CD8-positive, alpha-beta memory T cell (primary cell): ENCODE measurements at places on chromosomes 2 and 18. TPM values are rescaled to one million over a fixed set of nuclear protein-coding genes. Genes with fewer than 3 reads are reported as not detected.

Gene KCNS3
- not detected for total RNA-seq

DNA sequence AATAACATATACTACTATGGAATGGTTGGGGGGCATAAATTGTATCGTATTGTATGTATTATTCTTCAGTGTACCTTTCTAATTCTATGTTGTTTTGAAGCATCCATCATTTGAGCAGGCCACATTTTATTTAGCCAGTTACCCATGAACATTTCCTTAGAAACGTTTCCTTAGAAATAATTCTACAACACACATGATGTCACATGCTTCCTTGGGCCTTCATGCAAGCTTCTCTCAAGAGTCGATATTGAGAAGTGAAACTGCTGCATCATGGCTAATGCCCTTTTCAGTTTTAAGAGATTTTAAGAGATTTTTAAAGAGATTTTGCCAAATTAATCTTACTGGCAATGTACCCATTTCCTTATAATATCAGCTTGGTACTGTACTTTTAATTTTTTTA lies 63.9 kb downstream of the ALPK2 start:
- DNase-seq = no peak

DNA sequence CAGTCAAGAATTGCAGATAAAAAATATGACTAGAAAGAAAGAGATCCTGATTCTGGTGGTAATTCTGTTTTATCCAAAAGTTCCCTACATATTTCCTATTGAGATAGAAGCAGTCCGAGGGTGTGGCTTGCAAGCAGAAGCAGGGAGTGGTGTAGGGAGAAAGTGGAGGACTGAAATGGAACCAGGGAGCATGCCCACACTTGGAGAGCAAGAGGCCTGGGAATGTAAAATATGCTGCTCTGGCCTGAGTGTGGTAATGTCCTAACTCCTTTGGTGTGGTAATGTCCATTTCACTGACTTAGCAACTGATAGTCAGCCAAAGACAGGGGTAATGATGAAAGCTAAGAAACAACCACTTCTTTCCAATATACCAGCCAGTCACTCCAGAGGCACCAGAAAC lies 30.1 kb upstream of the FMNL2 start:
- DNase-seq = no peak

GRCh38 chr2:134683561-134684112 lies 35.2 kb downstream of the TMEM163 start:
- no peak for DNase-seq

GRCh38 chr2:178110681-178111080 lies 1.6 kb upstream of the RBM45 start:
- no peak for DNase-seq

Gene ANKAR
- total RNA-seq = 3.3 TPM

Gene GAL3ST2
- not detected for total RNA-seq

Gene FEV
- not detected for total RNA-seq

DNA sequence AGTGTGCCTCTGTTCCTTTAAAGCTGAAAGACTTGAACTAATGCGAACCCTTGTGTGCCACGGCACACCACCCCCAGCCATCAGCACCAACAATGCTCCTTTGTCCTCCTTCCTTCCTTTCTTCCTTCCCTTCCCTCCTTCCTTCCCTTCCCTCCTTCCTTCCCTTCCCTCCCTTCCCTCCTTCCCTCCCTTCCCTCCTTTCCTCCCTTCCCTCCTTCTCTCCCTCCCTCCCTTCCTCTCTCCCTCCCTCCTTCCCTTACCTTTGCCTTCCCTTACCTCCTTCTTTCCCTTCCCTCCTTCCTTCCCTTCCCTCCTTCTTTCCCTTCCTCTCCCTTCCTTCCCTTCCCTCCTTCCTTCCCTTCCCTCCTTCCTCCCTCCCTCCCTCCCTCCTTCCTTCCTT lies 208.3 kb upstream of the PXDN start:
- DNase-seq = no peak

Gene C2orf49
- total RNA-seq = 19.4 TPM

DNA sequence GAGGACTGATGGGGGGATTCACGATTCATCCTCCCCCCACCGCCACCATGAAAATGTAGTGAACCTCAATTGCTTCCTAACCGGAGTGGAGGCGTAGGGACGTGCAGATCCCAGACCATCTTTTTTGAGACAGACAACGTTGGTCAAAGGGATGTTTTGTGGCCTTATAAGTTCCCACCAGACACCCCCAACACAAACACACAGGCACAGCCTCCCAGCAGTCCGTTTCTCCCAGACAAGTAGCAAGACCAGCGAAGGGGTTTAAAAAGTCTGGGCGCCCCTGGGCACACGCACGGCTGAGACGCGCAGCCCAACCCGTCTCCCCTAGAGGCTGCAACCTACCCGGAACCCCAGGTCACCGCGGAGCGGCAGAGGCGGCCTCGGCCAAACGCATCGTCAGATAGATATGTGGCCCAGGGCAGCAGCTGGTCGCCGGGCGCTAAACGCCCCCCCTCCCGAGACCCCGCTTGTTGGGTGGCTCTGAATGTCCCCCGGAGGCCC lies 1.3 kb downstream of the GBX2 start:
- no peak for DNase-seq

Gene HOXD1
- total RNA-seq = not detected

- DNase-seq = no peak
Measured at GRCh38 chr2:71576541-71576940, 123.2 kb downstream of the DYSF start.

Gene MDH1B
- total RNA-seq = 1.2 TPM

GRCh38 chr2:78780256-78780655 lies 245.2 kb upstream of the REG3G start:
- DNase-seq = no peak

- no peak for DNase-seq
Measured at GRCh38 chr18:10052871-10053270, 139.1 kb downstream of the VAPA start.

GRCh38 chr2:157897106-157897971 lies 21.2 kb upstream of the ACVR1 start:
- peak; percentile 61 for DNase-seq

- no peak for DNase-seq
Measured at GRCh38 chr2:118846442-118846952, 951 bp downstream of the EN1 start.

Gene DLX1
- total RNA-seq = not detected

DNA sequence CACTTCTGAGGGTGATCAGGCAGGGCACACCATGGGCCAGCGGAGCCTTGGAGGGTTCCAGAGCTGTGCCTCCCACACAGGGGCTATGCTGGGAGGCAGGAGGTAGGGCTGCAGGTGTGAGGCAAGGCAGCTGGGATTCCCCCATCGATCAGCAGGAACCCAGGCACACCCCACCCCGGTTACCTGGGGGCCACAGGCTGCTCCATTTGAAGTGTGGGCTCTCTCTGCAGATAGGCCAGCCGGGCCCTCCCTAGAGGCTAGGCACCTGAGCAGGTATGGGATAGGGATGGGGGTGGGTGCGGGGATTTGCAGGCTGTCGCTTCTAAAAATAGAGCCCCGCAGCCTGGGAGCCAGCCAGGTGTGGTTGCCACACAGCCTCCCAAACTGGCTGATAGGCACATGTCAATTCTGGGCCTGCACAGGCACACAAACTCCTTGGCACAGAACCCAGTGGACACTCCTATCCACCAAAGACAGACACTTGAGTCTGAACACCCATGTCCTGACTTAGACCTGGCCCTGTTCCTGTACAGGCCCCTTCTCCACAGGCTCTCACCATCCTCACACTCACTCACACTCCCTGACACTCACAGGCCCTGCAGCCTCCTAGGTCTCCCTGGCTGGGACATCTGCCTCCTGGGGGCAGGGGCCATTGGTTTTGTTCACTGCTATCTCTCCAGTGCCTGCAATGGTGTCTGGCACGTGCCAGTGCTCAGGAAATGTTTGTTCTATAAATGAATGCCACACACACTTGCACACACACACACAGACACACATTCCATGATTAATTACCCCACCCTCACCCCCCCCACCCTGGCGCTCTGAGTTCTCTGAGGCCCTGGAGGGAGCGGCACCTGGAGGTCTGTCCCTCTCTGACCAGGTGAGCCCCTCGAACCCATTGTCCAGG lies 73.4 kb downstream of the ZFP36L2 start:
- no peak for DNase-seq

DNA sequence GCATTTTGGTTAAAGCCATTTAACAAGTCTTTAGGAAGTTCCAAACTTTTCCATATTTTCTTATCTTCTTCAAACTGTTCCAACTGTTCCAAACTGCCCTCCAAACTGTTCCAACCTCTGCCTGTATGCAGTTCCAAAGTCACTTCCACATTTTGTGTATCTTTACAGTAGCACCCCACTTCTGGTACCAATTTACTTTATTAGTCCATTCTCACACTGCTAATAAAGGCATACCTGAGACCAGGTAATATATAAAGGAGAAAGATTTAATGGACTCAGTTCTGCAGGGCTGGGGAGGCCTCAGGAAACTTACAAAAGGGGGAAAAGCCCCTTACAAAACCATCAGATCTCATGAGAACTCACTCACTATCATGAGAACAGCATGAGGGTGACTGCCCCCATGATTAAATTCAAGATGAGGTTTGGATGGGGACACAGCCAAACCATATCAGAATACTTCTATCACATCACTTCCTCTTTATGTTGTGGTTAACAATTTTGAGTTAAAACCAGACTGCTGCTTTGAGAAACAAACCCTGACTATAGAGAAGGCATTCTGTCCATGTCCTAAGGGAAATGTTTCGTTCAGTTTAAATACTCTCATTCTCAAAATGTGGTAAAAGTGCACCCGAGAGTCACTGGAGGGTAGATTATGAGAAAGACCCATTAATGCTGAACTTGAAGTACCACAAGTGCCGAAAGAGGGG lies 11.0 kb downstream of the IL18R1 start:
- peak; percentile 53 for DNase-seq

DNA sequence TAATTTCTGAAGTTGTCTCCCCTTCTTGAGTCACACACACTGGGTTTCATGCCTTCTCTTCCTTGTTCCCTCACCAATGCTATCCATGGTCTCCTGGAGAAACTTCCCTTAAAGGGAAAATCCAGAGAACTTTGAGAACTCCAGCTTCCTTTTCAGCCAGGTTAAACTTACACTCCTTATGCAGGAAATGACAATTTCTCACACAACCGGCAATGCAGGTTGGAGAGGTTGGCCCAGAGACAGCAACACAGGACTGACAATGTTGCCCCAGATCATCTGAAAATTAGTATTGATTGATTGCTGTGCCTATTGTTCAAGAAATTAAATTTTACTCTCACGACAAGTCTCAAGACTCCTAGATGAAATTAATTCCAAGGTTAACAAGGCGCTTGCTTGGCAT lies 292.2 kb downstream of the NYAP2 start:
- no peak for DNase-seq

DNA sequence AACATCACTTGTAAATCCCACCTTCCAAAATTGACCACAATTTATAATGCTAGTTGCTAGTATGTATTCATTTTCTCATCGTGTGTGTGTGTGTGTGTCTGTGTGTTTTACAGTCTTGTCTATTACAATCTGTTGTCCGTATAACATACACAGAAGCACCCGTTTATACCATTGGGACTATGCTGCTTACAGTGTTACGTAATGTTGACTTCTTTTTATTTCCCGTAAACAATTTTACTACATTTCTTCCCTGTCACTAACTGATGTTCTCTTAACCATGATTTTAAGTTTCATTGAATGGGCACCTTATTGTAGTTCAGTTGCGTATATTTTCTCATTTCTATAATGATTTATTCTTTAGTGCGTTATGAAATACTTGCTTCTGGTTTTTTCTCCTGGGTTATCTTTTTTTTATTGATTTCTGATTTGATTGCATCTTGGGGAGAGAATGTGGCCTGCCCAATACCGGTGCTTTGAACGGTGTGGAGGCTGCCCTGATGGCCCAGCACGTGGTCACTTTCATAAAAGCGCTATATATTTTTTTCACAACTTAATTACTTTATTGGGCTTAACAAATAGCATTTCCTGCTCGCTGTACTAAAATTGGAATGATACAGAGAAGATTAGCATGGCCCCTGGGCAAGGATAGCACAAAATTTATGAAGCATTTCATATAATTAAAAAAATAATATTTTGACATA lies 14.5 kb upstream of the ASB1 start:
- DNase-seq = no peak

- no peak for DNase-seq
Measured at GRCh38 chr2:1729242-1729641, 15.1 kb downstream of the PXDN start.

Gene IFIH1
- 17.9 TPM for total RNA-seq

DNA sequence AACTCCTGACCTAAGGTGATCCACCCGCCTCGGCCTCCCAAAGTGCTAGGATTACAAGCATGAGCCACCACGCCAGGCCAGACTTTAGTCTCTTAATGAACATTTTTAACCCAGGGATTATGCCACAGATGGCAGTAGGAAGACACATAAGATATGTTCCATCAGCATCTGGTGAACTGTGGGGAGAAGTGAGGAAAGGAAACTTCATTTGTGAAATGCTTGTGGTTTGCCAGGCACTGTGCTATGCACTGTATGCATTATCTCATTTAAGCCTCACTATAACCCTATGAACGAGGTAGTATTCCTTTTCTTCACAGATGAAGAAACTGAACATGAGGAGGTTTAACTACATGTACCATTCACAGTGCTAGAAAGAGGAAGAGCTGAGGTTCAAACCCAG lies 29.3 kb downstream of the PTRHD1 start:
- no peak for DNase-seq

- no peak for DNase-seq
Measured at GRCh38 chr2:25894135-25894830, 16.0 kb upstream of the ASXL2 start.

Gene FAM228A
- not detected for total RNA-seq

Gene TMEM178A
- not detected for total RNA-seq

DNA sequence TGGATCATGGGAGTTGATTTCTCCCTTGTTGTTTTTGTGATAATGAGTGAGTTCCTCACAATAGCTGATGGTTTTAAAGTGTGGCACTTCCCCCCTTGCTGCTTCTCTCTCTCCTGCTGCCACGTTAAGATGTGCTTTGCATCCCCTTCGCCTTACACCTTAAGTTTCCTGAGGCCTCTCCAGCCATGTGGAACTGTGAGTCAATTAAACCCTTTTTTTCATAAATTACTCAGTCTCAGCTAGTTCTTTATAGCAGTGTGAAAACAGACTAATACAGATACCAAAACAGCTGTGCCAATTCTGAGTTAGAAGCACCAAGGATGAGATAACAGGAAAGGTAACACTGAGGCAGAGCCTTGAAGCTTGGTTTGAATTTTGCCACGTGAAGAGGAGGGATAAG lies 44.7 kb downstream of the ITSN2 start:
- no peak for DNase-seq

GRCh38 chr18:11146238-11146946 lies 3.0 kb downstream of the PIEZO2 start:
- DNase-seq = no peak

DNA sequence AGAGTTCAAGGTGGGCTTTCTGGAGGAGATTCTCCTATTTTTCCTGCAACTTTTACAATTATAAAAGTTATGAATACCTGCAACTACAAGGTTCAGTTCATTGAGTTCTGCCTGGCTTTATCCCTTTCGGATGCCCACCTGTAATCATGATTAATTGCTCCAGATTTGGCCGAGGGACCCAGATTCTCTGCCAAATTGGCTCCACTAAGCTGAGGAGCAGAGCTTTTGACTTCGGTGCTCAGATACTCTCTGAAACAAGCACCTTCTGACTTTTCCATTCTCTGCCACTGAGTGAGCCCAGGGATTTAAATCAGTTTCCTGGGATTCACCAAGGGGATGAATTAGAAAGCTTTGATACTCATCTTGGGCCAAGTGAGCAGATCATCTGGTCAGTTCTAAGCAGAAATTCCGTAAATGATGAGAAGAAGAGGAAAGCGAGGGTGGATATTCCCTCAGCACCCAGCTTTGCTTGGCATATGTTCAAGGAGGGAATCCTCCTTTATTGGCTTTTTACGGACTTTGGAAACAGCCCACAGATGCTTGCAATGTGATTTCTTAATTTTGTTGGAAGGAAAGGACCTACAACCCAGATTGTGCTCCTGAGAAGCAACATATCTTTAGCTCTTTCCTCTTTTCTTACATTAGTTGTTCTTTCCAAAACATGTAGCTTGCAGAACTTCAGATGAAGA lies 179.2 kb downstream of the SETBP1 start:
- DNase-seq = no peak

Gene APOB
- total RNA-seq = not detected
